ENCODE measurements at places on chromosomes 7 and 10.

GRCh38 chr7:40839881-40840280 lies 705.1 kb downstream of the SUGCT start:
- no peak for DNase-seq

GRCh38 chr10:14439451-14440259 lies 108.9 kb upstream of the FRMD4A start:
- no peak for DNase-seq

GRCh38 chr7:15998617-15999016 lies 312.1 kb upstream of the MEOX2 start:
- DNase-seq, result no peak

DNA sequence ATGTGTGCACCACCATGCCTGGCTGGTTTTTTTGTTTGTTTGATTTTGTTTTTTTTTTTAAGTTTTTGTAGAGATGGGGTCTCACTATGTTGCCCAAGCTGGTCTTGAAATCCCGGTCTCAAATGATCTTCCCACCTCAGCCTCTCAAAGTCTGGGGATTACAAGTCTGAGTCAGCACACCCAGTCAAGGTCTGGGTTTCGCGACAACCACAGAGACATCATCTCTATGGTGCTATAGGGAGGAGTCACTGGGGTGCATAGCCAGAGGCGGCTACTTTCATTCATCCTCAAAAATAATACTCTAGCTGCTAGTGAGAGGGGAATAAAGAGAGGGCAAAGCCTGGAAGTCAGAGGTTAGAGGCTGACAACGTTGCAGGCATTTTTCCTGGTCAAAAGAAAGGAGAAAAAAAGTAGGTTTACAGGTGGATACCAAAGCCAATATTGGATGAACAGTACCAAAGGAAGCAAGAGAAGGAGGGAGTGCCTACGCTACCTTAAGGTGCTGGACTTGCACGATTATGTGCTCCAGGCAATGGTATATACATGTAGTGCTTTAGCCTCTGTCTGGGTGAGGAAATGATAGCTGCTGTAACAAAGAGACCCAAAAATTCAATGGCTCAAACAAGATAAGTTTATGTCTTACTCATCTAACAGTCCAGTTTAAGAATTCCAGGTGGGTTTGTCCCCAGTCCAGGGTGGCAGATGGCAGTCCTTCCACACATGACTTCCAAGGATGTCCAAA lies 178.3 kb downstream of the SKIDA1 start:
- no peak for DNase-seq

DNA sequence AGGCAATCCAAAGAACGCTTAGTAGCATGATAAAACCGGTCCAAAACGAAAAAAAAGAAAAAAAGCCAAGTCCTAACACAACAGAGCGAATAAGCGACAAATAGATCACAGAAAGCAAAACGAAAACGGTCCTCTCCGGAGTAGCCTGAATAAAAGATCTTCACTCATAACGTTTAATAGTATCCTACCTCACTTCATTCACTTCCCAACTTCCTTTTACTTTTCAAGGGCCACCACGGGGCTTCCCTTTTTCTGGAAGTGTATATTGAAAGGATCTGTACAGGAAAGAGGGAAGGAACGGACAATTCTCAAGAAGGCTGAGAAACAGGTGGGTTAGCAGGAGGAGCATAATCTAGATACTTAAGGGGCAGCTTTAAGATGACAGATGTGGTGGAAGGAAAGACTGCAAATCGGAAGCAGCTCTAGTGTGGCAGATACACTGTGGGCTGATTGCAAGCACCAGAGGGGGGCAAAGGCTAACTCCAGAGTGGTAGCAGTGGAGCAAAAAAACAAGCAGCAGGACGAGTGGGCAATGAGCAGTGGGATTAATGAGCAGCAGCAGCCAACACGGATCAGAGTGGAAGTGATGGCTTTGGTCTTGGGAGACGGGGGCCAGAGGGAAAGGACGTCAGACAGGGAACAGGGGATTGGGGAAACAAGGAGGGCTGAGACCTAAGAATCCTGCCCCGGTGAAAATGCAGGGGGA lies 866 bp downstream of the CNOT4 start:
- DNase-seq, result peak; percentile 86

DNA sequence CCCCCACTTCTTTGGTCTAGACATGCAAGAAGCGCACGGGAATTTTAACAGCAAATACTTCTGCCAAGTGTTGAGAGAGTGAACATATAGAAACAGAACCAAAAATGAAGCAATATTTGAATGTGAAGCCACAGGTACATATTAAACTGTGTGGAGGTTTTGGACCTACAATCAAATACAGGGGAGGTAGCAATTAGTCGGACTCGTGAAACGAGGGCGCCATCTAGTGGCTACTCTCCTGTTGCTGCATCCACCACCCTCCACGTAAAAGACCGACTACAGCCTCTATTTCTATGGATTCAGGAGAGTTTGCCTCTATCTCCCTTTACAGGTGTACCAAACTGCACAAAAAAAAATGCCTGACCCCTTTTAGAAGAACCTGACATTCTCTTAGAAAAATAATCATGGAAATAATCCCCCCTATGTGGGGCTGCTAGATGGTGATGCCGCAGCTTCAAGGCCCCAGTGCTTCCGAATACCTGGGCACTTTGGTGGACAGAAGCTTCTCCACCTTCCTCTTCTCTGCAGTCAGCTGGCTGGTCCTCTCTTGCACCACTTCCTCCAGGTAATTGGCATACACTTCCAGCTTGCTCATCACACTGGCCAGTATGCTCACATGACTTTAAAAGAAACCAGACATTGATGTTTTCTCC lies 31.7 kb downstream of the TECTB start:
- no peak for DNase-seq

DNA sequence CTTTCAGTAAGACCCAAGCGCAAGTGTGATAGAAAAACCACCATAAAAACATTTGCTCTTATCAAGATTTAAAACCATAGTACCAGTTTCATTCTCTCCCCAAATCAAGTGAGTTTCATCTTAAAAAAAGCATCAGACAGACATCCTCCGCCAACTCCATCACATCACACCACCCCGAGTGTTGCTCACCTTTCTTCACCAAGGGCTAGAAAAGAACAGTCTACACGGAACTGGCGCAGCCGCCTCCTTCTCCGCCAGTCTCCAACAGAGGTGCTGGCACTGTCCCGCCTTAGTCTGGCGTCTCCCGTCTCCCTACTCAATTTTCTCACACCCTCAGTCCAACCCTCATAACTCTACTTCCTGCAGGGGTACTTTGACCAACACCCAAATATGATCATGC lies 46.9 kb upstream of the WIPI2 start:
- DNase-seq, result no peak

Data from NCI-H524 treated with DMSO at 0.1 percent for 48 hours (cell line).